ENCODE measurements at places on chromosomes 6 and 20.

DNA sequence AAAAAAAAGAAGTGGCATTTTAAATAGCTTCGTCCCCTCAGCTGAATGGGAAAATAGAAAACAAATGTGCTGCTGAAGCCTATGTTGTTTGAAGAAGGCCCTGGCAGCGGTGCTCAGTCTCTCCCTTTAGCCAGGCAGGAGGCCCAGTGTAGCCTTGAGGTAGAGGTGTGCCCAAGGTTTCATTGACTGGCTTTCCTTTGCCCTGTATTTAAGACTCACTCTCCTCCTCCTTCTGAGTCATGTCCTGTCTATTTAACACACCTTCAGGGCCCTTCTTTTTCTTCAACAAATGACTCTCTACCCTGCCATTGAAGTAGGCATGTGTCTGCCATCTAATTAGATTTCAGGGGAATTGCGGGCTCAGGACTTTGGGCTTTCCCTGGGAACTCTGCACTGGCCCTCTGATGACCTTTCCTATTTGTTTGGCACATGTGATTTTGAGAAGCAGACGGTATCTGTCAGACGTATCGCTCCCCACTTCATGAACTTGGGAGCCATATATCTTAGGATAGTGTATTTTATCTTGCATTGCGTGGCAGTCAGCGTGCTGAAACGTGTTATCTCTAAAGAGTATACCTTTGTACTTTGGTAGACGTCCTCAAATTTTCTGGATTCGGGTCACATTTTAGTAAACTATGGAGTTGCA is 4.3 kb downstream of the TJAP1 start:
- DNase-seq = no peak

- no peak for DNase-seq
Measured at GRCh38 chr20:1868856-1869255, 26.4 kb upstream of the SIRPA start.

- DNase-seq = no peak
Measured at GRCh38 chr6:66771626-66772025, 1064.6 kb upstream of the EYS start.

DNA sequence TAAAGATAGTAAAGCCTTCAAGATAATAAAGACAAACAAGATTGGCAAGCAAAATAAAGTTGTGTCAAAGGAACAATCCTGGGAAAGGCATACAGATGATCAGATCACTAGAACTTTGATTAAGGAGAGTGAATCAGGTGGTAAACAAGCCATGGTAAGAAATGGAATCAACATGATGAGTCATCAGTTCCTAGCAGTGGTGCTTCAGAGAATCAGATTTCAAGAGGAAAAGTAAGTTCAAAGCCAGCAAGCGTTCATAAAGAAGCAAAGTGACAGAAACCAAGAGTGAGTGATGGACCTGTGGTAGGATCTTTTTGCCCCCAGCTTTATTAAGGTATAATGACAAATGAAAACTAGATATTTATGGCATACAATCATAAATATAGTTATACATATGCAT is 340.4 kb downstream of the TPBG start:
- DNase-seq = no peak

- DNase-seq = peak; percentile 81
Measured at GRCh38 chr6:133503336-133503729, 262.2 kb downstream of the EYA4 start.

DNA sequence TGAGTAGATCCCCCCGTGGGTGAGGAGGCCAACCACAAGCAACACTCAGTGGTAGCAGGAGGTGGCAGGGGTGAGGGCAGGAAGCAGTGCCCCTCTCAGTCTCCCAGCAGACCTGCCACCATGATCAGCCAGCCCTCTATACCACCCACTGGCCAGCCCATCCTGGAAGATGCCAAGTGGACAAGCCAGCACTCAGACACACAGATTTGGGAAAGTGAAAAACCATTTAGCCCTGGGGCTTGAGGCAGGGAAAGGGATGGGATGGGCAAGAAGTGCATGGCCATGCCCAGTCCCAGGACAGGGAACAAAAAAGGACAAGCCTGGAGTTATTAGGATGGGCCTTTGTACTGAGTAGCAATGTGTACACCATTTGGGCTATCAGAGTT is 76.9 kb downstream of the HFE start:
- DNase-seq = no peak

DNA sequence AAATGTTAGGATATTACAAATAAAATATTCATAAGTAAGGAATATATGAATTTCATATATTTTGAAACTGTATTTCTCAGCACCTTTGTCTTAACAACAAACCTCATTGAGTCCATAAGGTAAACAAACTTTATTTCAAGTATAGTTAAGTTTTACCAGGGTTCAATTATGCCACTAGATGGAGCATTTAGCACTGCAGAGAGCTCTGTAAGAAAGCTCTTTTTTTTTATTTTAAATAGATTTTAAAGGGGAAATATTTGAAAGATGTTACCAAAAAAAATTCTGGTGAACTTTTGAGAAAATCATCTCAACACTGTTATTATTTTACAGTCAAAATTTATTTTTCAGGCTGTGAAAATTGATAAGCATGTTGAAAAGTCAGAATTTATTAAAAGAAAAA is 955.2 kb upstream of the EYS start:
- no peak for DNase-seq

DNA sequence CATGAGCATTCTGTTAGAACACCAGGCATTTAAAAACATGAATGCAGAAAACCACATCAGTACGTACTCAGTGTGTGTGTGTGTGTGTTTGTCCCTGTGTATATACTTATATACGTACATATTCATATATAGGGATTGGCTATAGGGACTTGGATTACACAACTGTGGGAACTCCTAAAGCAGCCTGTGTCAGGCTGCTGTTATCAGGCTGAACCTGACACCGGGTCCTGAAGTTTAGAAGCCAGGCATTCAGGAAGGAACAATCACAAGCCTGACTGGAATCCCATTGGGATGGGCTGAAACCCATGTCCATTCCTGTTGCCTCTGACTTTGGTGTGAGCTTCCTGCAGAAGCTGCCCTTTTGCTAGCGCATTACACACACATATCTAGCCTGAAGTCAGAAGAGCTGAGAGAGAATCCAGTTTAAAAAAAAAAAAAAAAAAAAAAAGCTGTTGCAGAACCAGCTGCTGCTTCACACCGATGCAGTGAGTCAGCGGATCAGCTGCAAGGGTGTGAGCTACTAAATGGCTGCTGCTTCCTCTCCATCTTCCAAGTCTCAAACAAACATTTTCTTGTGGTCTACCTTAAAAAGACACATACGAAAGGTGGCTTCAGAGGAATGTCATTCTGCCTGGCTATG is 348.1 kb downstream of the THBS2 start:
- no peak for DNase-seq

GRCh38 chr6:31794294-31794865 is 1.2 kb downstream of the VARS1 start:
- no peak for DNase-seq

DNA sequence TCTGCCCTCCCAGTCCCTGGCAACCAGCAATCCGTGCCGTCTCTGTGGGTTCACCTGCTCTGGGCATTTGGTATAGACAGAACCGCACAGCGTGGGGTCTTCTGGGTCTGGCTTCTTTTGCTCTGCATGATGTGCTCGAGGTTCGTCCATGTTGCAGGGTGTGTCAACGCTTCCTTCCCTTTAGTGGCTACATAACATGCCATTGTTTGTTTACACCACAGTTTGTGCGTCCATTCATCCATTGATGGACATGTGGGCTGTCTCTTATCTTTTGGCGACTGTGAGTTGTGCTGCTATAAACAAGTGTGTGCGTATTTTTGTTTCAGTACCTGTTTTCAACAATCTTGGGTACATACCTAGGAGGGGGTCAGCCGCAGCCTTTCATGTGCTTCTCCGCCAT is 149.5 kb upstream of the RPS6KA2 start:
- no peak for DNase-seq

DNA sequence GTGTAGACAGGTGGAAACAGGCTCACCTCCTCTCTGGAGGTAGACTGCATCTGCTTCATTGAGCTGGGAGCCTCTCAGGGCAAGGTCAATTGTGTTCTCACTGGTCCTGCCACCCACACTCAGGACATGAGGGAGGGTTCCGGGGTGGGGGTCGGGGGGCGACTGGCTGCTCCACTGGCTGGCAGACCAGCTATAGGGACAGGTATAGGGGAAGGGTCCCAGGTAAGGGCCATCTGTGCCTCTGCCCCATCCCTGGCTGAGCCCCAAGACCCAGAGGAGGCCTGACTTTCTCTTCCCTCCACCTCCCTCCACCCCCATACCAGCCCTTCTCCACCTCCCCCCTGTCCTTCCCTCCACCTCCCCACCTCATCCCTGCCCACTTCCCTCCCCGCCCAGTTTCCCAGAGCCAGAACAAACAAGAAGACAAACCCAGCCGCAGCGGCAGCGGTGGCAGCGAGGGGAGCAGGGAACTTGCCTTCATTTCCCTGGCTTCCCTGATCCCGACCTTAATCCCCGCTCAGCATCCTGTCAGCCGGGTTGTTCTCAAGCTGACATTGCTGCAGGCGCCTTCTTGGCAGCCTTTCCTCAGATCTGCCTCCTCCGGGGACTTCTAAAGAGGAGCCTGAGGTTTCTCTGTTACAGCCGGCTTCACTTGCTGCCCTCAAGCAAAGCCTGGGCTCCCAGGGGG is 18.3 kb upstream of the FOXP4 start:
- no peak for DNase-seq

DNA sequence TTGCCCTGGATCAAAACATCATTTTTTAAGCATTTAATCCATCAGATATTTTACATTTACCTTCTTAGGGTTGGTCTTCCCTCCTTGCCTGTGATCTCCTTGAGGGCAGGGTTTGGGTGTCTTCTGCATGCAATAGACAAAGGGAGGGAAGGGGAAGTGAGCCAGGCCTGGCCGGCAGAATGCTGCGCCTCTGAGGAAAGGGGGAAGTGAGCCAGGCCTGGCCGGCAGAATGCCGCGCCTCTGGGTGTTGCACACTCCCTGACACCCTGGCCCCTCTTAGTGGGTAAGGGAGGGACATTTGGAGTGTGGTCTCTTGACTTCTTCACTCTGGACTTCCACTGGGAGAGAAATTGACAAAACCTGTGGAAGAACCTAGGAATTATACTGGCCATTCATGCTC is 12.4 kb downstream of the PSMF1 start:
- no peak for DNase-seq

DNA sequence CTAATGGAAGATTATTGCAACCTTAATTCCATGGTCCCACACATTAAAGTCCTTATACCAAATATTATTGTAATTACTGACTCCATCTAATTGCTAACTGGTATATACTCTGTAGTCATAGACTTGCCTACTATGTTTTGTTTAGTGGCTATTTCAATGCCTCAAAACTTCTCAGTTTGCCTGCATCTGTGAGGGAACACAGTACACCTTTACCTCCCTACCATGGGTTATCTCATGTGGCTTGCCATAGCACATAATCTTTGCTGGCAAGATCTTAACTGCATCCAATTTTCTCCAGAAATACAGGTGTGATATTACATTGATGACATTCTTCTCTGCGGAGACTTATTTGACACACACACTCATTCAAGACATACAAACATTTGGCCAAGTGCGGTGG is 107.1 kb upstream of the ZNF184 start:
- DNase-seq = no peak

GRCh38 chr6:110683241-110683640 is 132.0 kb downstream of the CDK19 start:
- DNase-seq = no peak

DNA sequence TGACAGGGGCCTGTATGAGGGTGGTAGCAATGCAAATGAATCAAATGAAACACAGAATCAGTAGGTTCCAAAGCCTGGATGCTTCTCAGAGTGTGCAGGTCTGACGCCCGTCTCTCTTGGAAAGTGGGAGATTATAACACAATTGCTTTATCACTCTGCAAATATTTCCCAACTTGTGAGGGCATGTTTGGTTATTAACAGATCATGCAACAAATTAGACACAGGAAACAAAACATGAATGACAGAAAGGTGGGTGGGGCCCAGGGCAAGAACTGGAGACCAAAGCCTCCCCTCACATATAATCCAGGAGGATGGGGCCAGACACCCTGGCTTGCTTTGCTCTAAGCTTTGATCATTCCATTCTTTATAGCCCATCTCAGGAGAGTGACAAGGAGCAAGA is 108.6 kb upstream of the MRPS10 start:
- no peak for DNase-seq

DNA sequence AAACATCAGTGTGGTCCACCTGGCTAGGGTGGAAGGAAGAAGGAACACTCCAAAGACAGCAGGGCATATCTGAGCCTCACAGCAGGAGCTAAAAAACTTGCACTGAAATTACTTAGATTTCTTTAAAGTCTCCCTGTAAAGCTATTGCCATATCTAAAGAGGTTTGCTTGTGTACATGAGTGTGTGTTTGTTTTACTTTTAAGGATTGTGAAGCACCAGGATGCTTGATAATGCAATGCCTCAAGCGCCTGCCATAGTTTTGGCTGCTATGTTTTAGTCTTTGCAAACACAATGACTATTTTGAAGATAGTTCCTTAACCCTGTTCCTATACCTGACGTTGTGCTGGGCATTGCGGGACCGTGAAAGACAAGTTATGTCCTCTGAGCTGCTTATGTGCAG is 65.0 kb downstream of the ID4 start:
- DNase-seq = no peak

DNA sequence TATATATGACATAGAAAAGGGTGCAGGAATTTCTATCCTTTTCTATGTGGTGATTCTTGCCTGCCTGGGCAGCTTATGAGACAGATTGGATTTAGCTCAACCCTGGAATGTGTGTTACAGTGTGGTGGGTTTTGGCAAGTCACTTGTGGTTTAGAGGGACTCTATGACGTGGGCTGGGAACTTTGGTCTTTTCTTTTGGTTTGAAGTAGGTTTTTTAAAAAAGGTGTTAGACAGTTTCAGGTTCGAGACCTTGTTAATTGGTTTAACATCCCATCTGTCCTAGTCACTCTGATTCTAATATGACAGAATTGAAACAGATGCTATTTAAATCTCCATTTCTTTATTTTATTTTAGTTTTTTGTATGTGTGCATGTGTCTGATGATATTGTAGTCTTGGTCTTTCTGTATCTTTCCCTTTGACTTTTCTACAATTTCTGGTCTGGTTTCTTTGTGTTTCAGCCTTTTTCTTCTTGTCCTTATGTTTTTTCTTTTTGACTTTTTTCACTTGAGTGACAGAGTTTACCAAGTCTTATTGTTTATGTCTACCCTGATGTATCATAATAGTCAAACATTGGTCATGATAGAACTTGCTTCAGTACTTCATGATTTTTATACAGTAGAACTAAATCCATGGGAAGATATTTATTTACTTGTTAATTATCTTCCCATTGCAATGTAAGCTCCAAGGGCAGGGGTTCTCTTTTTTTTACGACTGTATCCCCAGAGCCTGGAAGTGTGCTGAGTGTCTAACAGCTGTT is 174.3 kb downstream of the CDKAL1 start:
- no peak for DNase-seq

DNA sequence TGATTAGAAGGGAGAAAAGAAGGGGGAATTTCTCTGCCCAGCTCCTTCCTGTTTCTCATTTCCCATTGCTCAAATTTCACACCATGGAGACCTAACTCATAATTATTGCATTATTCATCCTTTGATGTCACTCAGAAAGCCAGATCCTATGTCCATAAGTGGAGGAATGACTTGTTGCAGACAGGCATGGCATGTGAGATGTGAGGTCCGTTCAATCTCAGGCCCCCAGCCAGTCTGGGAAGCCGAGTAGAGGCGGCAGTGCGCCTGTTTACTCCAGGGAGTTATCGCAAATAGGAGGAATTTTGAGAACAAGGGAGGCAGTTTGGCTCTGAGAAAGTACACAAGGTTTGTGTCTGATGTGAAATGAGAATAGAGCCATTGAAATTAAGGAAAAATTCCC is 26.9 kb upstream of the MOCS1 start:
- no peak for DNase-seq

All from SK-N-DZ (cell line).